ENCODE measurements at places on chromosomes 13 and 19. TPM values are rescaled to one million over a fixed set of nuclear protein-coding genes. Genes with fewer than 3 reads are reported as not detected.
A peak's percentile ranks its signal among the peaks of the same experiment; 100 is the strongest.

GRCh38 chr13:96020155-96020575, 33.0 kb downstream of the UGGT2 start:
- peak; percentile 56 for DNase-seq

- DNase-seq, result no peak
These were observed 9.8 kb downstream of the ZGLP1 start for GRCh38 chr19:10299545-10300458.

GRCh38 chr13:100129605-100130004, 40.7 kb downstream of the PCCA start:
- DNase-seq, result no peak

- DNase-seq, result no peak
These were observed 23.5 kb downstream of the VWA8 start for GRCh38 chr13:41937388-41937787.

GRCh38 chr13:93751117-93751516, 524.5 kb downstream of the GPC6 start:
- DNase-seq, result no peak

DNA sequence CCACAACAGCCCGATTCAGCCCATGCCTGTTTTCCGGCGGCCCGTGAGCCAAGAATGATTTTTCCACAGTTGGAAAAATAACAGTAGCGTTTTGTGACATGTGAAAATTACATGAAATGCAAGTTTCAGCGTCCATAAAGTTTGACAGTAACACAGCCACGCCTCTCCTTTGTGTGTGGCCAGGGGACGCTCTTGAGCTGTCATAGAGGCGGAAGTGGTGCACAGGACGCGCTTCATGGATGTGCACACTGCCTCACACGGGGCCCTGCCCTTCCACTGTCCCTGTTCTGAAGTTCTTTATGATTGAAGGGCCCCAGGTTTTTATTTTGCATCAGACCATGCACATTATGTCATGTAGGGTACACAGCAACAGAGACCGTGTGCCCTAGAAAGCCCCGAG, 12.4 kb upstream of the ELAVL1 start:
- DNase-seq, result no peak

The AZU1 gene
- polyA plus RNA-seq, result 0.15 TPM

The CGB3 gene
- polyA plus RNA-seq, result 0.10 TPM

The IZUMO2 gene
- polyA plus RNA-seq, result not detected

The OVOL3 gene
- polyA plus RNA-seq, result not detected

The GIPC3 gene
- 0.26 TPM for polyA plus RNA-seq

The HNRNPM gene
- polyA plus RNA-seq, result 205 TPM

The DIRAS1 gene
- 9.0 TPM for polyA plus RNA-seq

The PSG6 gene
- polyA plus RNA-seq, result 0.05 TPM

The CDC37 gene
- polyA plus RNA-seq, result 1,026 TPM

The ZNF729 gene
- not detected for polyA plus RNA-seq

Data from SK-N-SH (cell line).